ENCODE measurements at places on chromosomes 6 and 20.

- DNase-seq, result no peak
These were observed 786 bp downstream of the ADRM1 start for GRCh38 chr20:62303340-62304226.

DNA sequence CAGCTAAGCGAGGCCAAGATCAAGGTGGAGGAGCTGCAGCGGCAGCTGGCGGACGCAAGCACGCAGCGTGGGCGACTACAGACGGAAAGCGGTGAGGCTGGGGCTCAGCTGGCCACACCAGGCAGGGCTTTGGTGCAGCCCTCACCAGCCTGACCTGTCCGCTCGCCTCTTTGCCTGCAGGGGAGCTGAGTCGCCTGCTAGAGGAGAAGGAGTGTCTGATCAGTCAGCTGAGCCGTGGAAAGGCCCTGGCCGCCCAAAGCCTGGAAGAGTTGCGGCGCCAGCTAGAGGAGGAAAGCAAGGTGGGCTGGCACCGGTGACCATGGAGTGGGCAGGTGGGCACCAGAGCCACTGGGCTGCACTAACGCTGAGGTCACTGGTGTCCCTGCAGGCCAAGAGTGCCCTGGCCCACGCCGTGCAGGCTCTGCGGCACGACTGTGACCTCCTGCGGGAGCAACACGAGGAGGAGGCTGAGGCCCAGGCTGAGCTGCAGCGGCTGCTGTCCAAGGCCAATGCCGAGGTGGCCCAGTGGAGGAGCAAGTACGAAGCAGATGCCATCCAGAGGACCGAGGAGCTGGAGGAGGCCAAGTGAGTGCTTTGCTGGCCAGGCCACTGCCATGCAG lies 42.8 kb downstream of the MYH7B start:
- no peak for DNase-seq

- no peak for DNase-seq
These were observed 176.2 kb upstream of the SASH1 start for GRCh38 chr6:148166339-148166968.

- DNase-seq, result no peak
These were observed 7.9 kb downstream of the ZMYND8 start for GRCh38 chr20:47348539-47349142.

DNA sequence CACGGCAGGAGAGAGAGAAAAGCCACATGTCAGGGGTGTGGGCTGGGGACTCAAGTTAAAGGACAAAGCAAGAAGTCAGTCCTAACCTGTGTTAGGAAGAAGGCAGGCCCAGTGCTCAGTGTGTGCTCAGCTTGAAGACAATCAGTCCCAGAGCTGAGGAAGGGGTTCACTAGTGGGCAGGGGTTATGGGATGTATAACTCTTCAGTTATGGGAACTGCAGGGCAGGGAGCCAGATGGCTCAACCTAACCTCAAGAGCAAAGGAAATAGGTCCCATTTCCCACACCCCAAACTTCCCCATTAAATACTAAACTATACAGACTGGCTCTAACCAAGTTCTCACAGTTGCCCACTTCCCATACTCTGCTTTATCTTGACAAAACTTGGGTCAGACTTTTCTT lies 7.4 kb upstream of the SSTR4 start:
- DNase-seq, result no peak

DNA sequence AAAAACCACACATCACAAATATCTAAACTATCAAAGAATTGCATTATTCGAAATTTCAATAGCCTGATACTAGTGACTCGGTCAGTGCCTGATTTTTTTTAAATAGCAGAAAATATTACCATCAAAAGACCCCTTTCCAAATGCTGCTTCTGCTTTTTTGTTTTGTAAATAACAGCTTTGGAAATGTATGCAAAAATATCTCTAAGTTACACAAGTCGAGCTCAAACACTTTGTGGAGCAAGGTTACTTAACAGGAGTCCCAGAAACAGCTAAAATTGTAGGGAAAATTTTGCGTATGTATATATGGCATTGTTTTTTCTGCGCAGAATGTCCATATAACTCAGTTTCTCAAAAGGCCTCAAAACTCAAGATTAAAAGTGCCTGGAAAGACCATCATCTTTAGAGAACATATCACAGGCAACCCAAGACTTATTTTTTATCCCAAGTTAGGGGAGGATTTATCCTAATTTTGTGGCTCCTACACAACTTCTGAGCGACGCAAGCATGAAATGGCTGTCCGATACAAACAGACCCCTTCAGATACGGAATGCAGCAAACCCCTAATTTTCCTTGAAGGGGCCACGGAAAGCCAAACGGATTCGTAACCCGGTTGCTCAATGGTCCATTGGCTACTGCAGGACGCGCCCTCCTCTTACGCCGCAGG lies 1.3 kb downstream of the CEP85L start:
- no peak for DNase-seq

DNA sequence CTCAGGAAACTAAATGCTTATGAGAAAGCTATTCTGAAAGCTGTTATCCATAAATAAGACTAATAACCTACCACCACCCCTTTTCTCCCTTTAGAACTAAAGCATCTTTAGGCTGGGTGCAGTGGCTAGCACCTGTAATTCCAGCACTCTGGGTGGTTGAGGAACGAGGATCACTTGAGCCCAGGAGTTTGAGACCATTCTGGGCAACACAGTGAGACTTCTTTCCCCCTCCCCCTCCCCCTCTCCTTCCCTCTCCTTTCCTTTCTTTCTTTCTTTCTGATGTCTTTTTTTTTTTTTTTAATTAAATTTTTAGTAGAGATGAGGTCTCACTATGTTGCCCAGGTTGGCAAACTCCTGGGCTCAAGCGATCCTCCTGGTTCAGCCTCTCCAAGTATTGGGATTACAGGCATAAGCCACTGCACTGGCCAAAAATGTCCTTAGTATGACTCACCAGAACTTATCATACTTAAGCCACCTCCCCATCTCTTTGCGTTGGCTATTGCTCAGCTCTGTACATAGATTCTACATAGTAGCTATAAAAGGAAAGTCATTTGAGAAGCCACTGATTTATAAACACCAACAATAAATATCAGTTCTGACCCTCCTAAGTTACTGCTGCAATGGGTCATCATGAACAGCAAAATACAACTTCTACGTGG lies 54.8 kb upstream of the SPDEF start:
- DNase-seq, result no peak

GRCh38 chr6:15508441-15508871 lies 154.4 kb downstream of the DTNBP1 start:
- no peak for DNase-seq

DNA sequence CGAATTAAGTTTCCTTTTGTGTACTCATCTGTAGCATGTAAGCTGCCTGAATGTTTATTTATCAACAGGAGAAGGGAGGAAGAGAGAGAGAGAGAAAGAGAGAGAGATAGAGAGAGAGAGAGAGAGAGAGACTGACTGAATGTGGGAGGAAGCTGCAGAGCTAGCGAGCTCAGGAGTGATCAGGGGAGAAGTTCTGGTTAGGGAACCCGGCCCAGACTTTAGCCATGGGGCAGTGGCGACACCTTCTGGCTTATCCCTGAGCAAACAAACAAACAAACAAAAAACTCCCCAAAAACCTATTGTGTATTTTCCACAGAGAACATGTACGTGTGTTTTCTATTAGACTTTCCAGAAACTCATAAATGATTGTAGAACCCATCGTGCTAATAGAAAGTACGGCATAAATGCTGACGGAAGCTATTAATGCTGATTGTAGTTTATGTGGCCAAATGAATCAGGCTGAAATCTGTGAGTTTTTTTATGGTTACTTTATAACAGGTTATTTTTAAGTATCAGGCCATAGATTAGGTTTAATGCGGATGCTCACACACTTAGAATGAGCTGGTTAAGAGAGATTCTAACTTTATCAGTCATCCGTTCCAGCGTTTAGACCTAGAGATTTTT lies 92.8 kb downstream of the CLIC5 start:
- no peak for DNase-seq

DNA sequence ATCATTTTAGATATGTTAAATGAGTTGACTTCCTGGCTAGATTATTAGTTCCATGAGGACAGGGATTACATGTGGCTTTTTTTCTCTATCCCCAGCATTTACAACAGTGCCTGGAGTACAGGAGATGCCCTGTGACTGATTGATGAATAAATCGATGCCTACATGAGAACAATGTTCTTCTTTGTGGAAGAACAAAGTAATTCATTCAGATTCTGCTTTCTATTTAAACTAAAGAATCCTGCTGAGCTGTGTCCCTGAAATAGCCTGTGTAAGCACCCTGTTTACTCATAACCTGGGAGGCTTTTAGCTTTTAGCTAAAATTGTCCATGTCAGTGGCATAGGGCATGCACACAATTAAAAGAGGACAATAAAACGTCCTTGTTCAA lies 125.1 kb upstream of the BTBD3 start:
- no peak for DNase-seq

DNA sequence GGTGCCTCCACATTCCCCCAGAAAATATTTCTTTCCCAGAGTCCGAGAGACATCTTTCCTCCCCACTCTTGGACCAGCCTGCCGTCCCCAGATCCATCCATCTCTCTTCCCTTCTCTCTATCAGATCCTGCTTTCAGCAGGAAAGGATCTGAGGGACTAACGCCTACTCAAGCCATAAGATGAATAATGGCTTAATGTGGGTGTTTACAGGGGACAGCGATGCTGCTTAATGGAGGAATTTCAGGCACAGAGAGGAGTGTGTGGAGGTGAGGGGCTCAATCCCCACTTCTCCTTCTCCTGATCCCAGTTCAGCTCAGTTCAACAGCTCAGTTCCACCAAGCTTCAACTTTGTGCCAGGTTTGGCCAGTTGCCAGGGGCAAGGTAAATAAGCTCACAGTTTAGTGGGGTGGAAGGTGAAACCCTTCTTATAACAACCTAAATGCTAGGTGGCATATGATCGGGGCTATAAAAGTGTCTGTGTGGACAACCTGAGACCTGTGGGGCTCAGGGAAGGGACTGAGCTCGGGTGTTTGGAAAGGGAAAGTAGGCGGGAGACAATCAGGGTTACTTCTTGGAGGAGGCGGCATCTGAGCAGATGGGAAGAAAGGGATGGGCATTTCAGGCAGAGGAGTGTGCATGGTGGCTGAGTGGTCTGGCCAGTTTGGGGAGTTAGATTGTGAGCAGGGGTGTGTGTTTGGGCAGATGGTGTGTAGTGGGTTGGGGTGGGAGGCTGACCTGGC lies 55.8 kb downstream of the CDH22 start:
- DNase-seq, result no peak

DNA sequence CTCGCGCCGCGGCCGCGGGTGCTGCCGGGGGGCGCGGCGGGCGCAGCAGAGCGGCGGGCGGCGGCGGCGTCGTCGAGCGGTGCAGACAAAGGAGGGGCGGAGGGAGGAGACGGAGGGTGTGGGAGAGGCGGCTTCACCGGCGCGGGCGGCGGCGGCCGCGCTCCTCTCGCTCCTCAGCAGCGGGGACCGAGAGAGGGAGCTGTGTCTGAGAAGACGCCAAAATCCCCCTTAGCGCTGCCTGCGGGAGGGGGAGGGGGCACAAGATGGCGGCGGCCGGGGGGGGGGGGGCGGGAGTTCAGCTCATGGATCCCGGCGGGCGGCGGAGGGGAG lies 296 bp downstream of the ADNP start:
- no peak for DNase-seq

- DNase-seq, result no peak
These were observed 60.0 kb upstream of the BTN3A2 start for GRCh38 chr6:26304797-26305640.

DNA sequence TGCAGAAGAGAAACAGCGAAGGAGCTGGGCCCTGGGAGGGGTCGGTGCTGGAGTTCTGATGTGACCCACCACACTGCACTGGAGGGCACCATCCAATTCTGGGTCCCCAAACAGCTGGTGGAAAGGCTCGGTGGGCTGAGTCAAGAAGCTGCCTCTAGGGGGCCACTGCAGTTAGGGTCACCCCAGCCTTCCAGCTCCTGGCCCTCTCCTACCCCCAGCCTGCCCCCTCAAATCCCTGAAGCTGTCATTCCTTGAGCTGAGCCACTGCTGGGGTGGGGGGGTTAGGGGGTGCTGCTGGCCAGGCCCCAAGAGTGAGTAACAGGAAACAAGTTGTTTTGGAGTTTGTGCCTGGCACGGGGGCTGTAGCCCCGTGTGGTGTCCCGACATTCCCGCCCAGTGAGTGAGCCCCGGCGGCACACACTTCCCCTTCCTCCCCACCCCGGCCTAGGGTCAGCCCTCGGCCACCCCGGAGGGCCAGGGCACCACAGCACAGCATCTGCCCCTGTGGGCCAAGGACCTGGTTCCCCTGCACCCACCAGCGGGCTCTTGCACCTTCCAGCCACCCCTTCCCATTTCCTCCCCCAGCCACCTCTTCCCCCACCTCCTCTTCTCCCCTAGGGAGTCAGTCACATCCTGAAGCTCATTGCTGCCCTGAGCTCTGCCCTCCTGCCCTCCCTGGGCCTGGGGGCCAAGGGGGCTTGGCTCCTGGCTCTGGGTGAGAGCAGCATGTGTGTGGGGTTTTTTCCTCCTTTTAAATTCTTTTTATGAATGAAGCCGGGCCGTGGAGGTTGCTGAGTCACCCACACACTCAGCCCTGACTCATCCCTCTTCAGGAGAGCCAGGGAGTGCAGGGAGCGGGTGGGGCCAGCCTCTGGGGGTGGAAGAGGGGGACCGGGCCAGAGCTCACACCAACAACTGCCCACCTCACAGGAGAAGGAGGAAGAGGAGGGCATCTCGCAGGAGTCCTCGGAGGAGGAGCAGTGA lies 4.6 kb downstream of the SMIM29 start:
- DNase-seq, result no peak

- no peak for DNase-seq
These were observed 31.5 kb upstream of the FKBP1A start for GRCh38 chr20:1424336-1424735.

GRCh38 chr6:33897189-33897780 lies 93.5 kb upstream of the MLN start:
- DNase-seq, result no peak

GRCh38 chr20:43545837-43546578 lies 12.8 kb upstream of the SGK2 start:
- DNase-seq, result no peak

Data from esophagus squamous epithelium (tissue), 5 donors.